ENCODE measurements at places on chromosomes 4 and X. TPM values are rescaled to one million over a fixed set of nuclear protein-coding genes. Genes with fewer than 3 reads are reported as not detected.

- peak; percentile 43 for DNase-seq
Observed at GRCh38 chrX:83759872-83760271, 101.1 kb upstream of the CYLC1 start.

- no peak for DNase-seq
Observed at GRCh38 chr4:94826206-94826605, 68.5 kb downstream of the BMPR1B start.

DNA sequence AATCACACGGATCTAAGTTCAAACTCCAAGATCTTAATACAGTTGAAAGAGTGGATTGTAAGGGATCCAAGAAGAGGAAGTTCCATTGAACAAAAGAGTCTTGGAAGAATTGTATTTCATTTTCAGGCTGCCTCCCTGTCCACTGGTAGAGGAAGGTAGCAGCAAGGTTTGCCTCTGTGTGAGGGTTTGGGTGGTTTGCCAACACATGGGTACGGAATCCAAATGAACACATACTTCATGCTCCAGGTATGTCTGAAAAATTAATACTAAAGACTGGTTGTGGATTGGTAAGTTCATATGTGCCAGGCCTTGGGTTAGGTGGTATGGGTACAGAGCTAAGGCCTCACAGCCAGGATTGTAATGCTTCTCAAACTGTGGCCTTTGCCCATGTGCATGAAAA, 523.6 kb upstream of the BOD1L1 start:
- DNase-seq = no peak

- no peak for DNase-seq
Observed at GRCh38 chr4:108937066-108937465, 174.2 kb upstream of the ETNPPL start.

DNA sequence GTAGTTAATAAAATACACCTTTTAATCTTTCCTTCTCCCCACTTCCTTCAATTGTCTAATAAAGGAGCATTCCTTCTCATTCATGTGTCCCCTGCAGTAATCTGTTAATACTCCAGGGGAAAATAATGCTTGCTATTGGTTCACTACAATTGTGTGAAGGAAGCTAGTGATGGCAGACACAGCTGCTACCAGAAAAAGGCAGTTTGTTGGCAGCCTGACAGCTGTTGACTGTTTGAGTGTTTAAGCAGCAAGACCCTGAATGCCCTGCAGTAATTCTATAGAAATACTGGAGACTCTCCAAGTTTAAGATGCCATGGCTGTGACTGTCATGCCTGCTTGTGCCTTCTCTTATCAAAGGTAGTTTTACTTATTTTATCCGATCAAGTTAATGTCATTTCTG, 359.5 kb downstream of the C4orf33 start:
- peak; percentile 18 for DNase-seq

- DNase-seq = no peak
Observed at GRCh38 chr4:150127757-150128156, 49.5 kb downstream of the DCLK2 start.

DNA sequence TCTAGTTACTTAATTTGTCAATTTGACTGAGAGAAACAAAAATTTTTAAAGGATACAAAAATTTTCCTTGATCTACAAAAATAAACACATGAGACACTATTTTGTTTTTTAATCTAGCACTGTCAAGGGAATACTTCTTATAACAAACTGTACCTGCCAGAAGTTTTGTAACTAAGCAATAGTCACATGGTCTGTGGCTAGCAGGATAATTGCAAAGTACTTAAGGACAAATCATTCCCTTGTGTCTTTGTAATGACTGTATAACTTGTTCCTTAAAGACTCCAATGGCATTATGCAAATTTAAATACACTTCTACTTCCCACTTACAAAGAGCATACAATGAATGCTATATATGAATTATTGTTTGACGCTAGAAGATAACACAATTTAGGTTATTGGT, 25.1 kb upstream of the ANK2 start:
- DNase-seq = no peak

DNA sequence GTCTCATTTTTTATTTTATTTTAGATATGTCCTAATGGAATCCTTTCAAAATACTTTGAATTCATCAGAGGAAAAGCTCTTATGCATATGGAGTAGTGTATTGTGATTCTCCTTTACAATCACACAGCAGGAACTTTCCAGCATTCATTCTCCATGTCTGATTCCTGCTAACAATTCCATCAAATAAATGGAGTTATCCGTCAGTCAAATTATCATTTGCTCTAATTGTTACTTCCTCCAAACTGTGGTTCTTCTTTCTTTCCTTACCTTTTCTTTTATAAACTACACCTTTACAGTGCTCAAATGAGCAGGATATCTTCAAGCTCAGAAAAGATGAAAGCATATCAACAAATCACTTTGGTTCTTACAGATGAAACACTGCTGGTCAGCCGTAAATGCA, 80.4 kb downstream of the EPHA5 start:
- DNase-seq = no peak

- no peak for DNase-seq
Observed at GRCh38 chrX:136692271-136692670, 44.3 kb downstream of the CD40LG start.

GRCh38 chr4:41461780-41462307, 76.1 kb upstream of the LIMCH1 start:
- DNase-seq = no peak

DNA sequence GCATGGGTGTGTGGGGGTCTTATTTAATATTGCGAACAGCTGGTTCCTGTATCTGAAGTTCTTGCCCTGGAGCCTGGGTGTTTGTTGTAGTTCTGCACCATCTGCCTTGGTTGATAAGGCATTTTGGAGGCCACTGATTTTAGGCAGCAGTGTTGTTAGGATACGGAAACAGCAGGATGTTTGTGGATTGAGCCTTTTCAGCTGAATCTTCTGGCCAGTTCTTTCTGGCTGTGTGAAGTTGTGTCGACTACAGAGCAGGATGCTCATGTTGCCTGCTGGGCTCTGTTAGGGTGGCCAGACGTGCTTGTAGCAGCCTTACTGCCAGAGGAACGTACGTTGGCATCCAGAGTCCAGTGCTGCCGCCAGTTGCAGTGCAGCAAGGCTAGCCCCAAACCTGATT, 134.2 kb downstream of the PTTG2 start:
- no peak for DNase-seq

DNA sequence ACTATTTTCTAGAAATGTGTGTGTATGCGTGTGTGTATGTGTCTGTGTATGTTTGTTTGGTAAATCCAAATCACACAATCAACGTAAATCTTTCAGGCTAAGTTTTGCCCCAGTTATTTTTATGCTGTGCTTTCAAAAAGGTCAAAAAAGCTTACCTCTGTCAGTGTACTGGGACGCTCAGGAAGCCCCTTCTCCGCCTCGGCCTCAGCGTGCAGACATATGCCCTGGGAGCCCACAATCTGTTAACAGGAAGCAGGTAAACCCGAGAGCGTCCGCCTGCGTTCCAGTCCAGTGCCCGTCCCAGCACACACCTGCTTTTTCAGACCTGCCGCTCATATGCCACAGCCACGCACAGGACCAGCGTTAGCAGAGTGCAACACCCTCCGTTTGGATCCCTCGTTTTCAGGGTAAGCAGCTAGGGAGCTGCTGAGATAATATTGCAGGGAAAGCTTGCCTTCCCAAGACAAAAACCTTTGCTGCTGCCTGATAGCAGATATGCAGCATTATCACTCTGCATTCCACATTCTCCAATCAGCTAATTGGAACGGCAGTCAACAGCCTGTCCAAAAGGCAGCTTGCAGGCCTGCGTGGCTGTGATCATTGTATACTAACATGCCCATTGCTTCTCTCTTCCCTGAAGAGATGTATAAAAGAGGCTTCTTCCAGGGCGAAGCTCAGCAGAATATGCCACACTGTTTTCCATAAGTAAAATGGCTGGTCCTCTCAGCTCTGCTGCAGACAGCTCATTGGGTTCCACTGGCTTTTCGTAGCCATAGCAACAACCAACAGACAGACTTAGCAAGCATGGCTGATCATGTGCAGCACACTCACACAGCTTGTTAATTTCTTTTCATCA, at the start of gene SORBS2:
TSS of gene SORBS2 (minus strand) at position 686 of the 856 bp plus-strand sequence. CDS start 121,623 bp downstream, outside the sequence.
- peak; percentile 84 for DNase-seq

DNA sequence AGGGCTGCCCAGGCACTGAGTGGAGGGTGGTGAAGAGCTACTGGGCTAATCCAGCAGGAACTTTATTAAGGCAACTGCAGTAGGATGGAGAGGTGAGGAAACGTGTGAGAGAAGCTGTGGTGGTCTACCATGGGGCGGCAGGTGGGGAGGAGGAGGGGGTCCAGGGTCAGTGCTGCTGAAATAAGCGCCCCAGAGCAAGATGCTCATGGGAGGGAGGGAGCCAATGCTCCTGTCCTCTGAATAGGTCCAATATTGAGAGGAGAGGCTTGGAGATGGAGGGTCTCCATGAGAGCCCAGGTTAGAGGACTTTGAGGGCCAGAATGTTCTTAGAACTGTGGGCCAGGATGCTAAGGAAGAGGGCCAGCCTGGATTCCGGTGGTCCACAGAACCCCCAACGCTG, 35.2 kb downstream of the EVC start:
- no peak for DNase-seq

- no peak for DNase-seq
Observed at GRCh38 chr4:67725981-67726380, 25.0 kb upstream of the UBA6 start.

GRCh38 chr4:52750819-52751486, at the start of gene ERVMER34-1:
Gene ERVMER34-1, minus strand, starts transcription at chr4:52751425. Its CDS starts 5,905 bp downstream, at chr4:52745520.
- peak; percentile 74 for DNase-seq

DNA sequence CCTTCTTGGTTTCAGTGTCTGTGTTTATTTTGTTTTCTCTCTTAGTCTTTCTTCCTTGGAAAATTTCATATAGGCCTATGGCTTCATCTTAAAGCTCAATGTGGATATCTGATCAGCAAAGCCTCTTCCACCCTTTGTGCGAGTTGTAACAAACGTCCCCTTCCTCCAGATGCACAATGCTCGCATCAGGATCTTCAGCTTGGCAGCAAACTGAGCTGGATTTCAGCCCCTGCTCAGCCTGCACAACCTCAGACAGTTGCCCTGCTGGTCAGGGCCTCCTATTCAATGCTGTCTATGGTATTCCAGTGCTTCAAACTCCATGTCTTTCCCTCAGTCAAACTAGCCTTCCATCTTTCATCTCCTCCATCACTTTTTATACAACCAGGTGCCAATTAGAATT, 309.4 kb downstream of the ARHGAP24 start:
- DNase-seq = no peak

DNA sequence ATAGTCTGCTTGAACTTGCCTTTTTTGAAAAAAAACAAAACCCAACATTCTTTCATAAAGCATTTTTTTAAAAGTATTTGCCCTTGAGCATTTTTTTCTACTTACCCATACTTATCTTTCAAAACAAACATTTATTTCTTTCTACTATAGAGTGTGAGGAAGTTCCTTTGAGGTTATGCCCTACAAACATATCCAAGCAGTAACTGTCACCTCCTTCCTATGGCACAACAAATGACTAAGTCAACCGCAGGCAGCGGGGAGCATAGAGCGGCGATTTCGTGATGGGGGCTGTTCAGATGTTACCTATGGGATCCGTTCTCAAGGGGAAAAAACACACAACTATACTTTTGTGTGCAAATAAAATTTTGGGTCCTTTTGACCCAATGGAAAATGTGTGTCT, 19.4 kb downstream of the SPRY1 start:
- no peak for DNase-seq

DNA sequence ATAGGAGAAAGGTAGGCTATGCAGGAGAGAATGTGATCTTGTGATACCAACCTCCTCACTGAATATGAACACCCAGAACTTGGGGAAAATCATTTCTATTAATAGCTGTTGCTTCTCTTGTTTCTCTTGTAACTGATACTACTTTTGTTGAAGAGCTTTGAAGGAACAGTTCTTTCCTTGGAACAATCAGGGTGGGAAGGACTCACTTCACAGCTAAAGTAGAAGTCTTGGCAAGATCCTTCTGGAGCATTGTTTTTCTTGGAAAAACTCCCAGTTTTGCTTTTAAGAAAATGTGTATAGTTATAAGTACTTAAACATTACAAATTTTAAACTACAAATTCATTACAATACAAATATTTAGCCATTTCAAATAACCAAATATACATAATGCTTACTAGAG, 19.1 kb upstream of the XK start:
- DNase-seq = no peak

GRCh38 chr4:139643042-139643895, 22.4 kb upstream of the MGST2 start:
- no peak for DNase-seq

GRCh38 chr4:53705151-53705764, 114.0 kb upstream of the LNX1 start:
- DNase-seq = no peak

DNA sequence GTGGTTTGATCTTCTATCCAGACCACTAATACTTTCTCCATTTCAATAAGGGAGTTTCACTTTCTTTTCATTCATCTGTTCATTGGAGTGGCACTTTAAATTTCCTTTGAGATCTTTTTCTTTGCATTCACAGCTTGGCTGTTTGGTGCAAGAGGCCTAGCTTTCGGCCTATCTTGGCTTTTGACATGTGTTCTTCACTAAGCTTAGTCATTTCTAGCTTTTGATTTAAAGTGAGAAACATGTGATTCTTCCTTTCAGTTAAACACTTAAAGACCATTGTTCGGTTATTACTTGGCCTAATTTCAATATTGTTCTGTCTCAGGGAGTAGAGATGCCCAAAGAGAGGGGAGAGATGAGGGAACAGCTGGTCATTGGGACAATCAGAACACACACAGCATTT, 24.3 kb downstream of the CXCL13 start:
- DNase-seq = no peak

DNA sequence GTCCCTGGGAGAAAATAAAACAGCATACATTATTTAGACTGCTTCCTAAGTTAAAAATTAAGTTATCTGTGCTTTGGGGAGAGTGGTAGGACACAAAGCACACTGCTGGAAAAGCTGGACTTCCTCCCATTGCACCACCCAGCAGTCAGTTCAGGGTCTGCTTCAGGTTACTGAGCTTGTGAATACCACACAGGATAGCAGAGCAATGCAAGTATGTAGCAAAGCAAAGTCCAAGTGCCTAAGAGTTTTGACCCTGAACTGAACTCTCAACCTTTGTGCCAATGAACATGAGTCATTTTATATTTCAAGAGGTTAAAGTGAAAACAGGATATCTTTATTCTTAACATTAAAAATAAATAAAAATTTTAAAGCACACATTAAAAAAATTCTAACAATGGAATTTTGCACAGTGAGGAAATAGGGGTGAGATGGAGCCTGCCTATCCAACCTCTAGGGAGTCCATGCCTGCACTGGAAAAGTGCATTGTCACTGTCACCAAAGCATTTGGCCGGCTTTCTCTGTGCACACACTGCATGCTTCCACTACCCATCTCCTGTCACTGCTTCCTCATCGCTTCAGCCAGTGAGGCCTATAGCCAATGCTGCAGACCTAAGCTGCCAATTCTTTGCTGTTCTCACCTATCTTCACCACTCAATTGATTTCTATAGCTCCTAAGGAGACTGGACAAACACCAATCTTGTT, 50.9 kb downstream of the ABCG2 start:
- DNase-seq = no peak

GRCh38 chrX:1418901-1419544, 27.1 kb upstream of the SLC25A6 start:
- DNase-seq = no peak

GRCh38 chrX:54182194-54182863, 725 bp downstream of the FAM120C start:
- DNase-seq = peak; percentile 88

- no peak for DNase-seq
Observed at GRCh38 chrX:42530027-42530426, 247.9 kb downstream of the PPP1R2C start.

FHDC1 gene
- polyA plus RNA-seq = 1.5 TPM

SOWAHB gene
- polyA plus RNA-seq = 3.3 TPM

GAGE12F gene
- not detected for polyA plus RNA-seq

CENPVL3 gene
- not detected for polyA plus RNA-seq

SPARCL1 gene
- polyA plus RNA-seq = 87.4 TPM

PCDH11X gene
- polyA plus RNA-seq = not detected

PROM1 gene
- 28.8 TPM for polyA plus RNA-seq
